ENCODE measurements at places on chromosomes 1 and 21.

GRCh38 chr1:204335085-204335484 lies 24.6 kb downstream of the PLEKHA6 start:
- no peak for DNase-seq

- no peak for DNase-seq
These were observed 18.3 kb upstream of the ALPL start for GRCh38 chr1:21490774-21491487.

DNA sequence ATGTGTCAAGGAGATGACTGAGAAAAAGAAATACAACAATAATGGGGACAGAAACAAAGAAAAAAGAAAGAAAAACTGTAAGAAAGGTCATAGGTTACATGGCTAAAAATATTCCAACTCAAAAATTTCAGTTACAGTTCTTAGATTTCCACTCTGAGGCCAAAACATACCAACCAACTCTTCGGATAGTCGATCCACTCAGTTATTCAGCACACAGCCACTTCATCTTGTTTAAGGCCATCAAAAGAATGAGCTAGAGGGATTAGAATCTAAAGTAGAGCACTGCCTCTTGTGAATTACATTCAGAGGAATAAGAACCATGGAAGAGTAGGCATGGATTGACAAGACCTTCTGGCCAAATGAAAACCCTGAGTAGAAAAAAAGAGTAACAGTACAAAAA lies 277.0 kb downstream of the MRPL39 start:
- DNase-seq, result no peak

DNA sequence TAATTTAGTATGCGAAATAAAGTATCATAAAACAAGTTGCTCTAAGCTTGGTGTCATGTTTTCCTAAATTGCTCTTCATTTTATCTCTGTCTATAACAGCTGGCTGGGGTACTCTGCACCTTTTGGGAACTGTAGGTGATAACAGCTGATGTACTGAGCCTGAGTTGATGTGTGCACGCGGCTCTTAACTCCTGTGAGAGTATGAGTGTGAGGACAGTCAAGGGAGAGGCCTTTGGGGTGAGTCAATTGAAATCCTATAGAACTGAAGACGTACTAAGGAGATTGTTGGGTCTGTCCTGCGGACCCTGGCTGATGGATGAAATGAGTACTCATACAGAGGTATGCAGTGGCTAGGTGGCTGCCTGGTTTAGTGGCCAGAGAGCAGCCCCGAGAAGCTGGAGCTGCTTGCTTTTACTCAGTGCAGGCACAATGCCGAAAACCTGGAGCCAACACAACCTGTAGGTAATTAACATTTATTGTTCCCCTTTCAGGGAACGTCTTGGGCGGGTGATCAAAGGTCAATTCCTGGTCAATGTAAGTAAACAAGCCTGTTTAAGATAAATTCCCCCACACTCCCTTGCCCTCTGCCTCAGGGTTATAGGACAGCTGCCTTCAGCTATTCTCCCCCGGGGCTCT lies 188.5 kb downstream of the PRDM2 start:
- DNase-seq, result no peak

GRCh38 chr1:76023669-76024435 lies 50.7 kb upstream of the ST6GALNAC3 start:
- no peak for DNase-seq

- no peak for DNase-seq
These were observed 8.7 kb upstream of the MYOC start for GRCh38 chr1:171661076-171661650.

DNA sequence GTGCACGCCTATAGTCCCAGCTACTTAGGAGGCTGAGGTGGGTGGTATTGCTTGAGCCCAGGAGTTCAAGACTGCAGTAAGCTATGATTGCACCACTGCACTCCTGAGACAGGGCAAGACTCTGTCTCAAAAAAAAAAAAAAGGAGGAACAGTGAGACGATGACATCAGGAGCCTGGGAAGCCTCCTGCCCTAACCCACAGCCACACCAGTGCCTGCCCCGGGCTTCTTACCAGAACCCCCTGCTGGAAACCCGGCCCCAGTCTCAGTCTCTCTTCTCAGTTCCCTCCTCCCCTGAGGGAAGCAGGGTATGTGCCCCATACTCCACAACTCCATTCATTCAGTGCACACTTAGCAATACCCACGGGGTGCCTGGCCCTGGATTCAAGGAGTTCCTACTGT lies 9.1 kb downstream of the COL8A2 start:
- no peak for DNase-seq

GRCh38 chr1:16075337-16076030 lies 2.0 kb upstream of the FAM131C start:
- no peak for DNase-seq

DNA sequence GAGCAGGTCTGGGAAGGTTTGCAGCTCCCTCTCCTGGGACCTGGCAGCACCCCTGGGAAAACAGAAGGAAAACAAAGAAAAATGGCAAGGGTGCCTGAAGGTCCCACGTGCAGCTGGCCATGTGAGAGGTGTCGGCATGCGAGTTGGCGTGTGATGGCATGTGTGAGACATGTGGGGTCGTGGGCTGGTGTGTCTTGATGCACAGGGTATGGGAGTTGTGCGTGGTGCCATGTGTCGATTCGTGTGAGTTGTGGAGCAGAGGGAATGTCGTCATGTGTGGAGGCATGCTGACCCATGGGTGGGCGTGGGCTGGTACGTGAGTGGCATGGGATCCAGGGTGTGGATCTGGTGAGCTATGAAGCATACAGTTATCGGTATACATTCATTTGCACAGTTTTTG lies 1.3 kb downstream of the HPCA start:
- DNase-seq, result no peak

DNA sequence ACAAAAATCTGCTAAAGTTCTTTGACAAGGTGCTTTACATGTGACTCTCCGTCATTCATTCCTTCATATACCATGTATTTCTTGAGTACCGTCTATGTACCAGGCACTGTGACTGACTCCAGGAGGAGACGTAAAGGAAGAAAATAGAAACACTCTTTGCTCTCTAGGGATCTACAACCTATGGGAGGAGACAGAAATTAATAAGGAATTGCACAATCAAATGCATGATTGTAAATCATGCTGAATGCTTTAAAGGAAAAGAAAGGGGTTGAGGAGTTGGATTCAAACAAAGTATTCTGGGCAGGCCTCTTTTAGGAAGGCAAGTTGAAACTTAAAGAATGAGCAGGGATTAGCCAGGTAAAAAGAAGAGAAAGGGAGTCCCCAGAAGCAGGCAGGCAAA lies 239.1 kb upstream of the FGGY start:
- no peak for DNase-seq

DNA sequence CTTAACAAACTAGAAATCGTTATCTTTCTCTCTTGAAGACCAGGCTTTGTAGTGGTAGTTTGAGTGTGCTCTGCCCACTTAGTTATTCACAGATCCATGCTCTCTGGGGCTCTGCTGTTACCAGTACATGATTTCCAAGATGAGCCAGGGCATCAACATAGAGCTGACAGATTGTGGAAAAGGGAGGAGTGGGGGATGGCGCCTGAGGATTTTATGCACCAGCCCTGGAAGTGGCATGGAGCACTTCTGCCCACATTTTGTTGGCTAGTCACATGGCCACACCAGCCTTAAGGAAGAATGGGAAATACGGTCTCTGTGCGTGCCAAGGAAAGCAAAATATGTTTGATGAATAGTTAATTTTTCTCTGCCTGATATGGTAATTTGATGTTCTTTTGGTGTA lies 18.2 kb downstream of the TSNAX start:
- no peak for DNase-seq

DNA sequence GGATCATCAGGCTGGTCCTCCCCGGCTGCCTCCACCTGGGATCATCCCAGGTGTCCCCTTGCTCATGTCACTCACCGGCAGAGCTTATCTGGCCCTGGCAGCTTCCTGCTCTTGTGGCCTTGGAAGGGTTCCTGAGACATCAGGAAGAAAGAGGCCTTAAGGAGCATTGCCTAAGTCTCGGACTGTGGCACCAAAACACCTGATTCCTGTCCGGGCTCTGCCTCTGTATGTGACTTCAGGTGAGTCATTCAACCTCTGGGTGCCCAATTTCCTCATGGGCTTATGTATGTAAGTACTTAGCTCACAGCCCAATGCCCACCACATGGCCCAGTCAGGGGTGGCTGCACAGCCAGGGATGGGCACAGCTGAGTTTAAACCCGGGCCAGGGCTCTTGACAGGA lies 255.9 kb upstream of the VAMP3 start:
- no peak for DNase-seq

DNA sequence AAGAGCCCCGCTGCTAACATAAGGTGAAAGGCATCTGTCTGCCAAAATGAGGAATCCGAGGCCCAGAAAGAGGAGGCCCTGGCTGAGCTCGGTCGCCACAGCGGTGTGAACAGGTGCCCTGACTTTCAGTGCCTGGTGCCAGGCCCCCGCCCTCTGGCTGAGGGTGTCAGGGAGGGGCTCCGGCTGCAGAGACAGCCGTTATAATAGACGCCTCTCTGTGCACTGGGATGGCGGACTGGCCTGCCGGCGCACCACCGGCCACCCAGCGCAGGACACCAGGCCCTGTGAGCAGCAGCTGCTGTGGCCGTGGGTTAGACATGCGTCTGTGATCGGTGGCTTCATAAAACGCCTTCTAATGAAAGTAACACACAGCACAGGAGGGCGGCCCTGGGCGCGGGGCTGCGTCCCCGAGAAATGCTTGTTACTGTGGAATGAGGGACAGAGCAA lies 51.4 kb upstream of the ACTRT2 start:
- no peak for DNase-seq

DNA sequence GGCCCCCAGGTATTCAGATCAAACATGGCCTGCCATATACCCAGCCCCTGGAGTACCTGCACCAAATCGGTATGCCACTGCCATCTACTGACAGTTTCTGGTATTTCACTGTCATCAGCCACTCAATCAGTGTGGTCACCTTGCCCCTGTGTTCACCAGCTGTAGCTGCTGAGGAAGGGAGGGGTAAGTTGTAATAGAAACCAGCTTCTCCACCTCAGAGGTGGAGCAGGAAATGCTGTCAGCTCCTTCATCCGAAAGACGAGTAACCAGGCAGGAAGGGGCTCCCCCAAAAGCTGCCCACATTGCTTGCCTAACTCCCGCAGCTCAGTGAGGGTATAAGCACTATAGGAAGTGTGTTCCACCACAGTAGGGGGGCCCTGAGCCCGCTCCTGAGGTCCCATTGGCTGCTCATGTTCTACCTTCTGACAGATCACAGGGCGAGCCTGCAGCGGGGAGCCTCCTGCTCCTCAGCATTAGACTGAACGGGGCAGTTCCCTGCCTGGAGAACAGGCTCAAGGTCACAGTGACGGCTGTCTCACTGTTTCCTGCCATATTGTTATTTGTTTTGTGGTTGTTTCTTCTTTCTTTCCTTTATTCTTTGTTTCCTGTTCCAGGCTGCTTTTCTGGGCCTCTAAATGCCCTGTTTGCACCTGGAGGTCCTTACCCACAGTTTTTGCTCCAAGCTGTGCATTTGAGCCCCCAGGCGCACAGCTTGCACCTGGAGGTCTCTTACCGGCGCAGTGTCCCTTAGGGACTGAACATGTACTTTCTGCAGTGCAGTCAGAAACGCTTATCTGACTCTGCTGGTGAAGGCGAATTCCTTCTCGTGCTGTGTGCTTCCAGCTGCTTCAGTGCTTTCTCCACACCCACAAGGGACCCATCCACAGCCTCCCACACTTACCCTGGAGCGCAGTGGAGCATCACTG lies 1638.3 kb downstream of the MRPL39 start:
- no peak for DNase-seq

- DNase-seq, result no peak
These were observed 21.3 kb upstream of the C1orf105 start for GRCh38 chr1:172398970-172399755.

GRCh38 chr21:19853061-19853460 lies 1145.1 kb upstream of the NCAM2 start:
- DNase-seq, result no peak

DNA sequence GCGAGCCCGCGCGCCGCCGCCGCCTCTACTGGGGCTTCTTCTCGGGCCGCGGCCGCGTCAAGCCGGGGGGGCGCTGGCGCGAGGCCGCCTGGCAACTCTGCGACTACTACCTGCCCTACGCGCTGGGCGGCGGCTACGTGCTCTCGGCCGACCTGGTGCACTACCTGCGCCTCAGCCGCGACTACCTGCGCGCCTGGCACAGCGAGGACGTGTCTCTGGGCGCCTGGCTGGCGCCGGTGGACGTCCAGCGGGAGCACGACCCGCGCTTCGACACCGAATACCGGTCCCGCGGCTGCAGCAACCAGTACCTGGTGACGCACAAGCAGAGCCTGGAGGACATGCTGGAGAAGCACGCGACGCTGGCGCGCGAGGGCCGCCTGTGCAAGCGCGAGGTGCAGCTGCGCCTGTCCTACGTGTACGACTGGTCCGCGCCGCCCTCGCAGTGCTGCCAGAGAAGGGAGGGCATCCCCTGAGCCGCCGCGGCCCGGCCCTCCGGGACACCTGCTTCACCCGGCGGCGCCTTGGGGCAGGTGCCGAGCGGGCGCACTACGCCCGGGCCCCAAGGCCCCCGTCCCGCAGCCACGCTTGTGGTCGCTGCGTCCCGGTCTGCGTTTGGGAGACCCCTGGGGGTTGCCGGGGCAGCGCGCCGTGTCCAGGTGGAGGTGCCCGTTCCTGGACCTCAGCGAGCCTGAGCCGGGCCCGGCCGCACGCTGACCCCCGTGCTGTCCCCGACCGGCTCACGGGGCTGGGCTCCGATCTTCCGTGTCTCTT lies 944 bp downstream of the B3GALT6 start:
- no peak for DNase-seq

- peak; percentile 54 for DNase-seq
These were observed 48.0 kb downstream of the SMYD2 start for GRCh38 chr1:214328770-214329469.

- DNase-seq, result no peak
These were observed 3.7 kb downstream of the CYB561D1 start for GRCh38 chr1:109497449-109498160.

DNA sequence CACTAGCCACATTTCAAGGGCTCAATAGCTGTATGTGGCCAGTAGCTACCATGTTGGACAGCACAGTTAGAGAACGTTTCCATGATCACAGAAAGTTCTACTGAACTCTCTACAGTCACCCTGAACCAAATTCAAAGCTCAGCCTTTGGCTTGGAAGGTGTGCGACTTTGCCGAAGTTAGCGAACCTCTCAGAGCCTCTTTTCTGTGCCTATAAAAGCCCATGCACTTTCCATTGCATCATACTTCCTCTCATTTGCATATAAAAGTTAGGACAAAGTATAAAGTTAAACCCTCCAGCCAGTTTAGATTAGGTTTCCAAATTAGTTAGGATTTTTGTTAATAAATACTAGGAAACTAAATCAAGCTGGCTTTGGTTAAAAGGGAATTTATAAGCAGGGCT lies 4.7 kb upstream of the SLC1A7 start:
- DNase-seq, result no peak

All from GM12892 (cell line).